CD4-positive, alpha-beta T cell treated with Interleukin-2 at 100 ng/mL for 4 hours (primary cell): ENCODE measurements at places on chromosomes 6 and 20.
A peak's percentile ranks its signal among the peaks of the same experiment; 100 is the strongest.

- DNase-seq: peak; percentile 61
These were observed 1.1 kb downstream of the TCP11 start for GRCh38 chr6:35139924-35140638.

DNA sequence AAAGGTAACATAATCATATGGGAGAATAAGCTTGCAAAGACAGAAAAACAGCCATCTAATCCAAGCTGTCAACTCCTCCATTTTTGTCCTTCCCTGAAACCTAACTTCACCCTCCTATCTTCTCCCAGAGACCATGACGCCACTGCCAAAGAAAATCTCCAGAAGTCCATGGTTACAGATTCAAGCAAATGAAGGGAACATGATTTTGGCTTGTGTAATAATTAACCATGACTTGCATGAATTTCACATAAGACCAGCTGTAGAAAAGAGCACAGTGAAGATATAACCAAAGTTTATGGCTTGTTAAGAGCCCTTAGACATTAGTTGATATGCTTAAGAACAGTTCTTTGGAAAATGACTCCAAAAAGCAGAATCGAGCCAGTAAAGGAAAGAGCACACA lies 342.1 kb upstream of the NRSN1 start:
- no peak for DNase-seq

DNA sequence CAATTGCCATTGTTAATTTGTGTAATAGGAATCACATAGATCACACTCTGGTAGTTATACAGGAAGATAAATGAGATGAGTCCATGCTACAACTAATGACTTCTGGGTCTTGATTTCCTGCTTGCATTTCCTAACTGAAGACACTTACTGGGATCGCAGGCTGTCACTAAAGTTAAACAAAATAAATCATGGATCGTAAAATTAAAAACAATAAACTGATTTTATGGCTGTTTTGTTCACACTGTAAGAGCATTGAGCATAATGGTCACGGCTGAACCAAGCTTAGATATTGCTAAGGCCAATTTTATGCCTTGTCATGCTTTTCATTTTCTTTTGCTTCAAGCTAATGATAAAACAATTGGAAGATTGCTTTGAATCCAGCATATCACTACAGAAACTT lies 332.5 kb upstream of the CITED2 start:
- no peak for DNase-seq

- DNase-seq: no peak
These were observed 1252.8 kb upstream of the GJE1 start for GRCh38 chr6:140879946-140880345.

- DNase-seq: no peak
These were observed 183.1 kb upstream of the MCHR2 start for GRCh38 chr6:100176951-100177710.

GRCh38 chr6:1873781-1874180 lies 264.1 kb downstream of the FOXC1 start:
- DNase-seq: no peak

DNA sequence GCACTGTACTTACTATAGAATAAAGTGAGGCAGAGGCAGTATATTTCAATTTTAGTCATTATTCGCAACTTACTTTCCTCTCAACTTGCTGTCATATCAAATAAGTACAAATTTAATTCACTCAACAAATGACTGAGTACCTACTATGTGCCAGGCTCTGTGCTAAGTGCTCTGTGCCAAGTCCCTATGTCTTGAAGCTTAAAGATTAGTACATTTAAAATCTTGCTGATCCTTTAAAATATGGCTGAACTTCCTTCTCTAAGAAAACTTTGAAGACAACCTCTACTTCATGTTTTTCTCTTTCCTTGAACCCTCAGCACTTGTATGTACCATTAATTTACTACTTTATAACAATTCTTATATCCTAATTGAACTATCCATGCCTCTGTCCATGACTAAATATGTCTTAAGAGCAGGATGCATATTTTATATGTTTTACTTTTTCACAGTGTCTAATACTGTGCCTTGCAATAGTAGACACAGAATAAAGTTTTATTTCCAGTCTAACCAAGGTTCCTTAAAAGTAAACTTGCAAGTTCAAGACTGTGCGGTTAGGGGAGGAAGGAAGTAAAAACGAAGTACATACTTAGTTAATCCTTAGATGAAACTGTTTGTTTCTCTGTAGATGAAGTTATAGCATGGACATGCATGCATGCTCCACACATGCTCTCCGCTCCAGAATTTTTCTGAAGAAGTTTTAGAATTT lies 10.0 kb upstream of the LATS1 start:
- no peak for DNase-seq

DNA sequence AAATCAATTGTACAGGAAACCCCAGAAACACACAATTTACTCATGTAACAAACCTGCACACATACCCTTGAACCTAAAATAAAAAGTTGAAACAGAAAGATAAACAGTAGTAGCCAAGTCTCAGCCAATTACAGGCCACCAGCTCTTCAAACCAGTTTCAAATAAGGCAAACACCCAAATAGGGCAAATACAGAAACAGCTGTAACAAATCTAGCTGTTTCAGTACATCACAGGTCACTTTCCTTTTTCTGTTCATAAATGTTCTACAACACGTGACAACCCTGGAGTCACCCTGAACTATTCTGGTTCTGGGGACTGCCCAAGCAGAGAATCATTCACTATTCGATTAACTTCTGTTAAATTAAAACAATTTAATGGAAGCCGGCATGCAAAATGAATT lies 329.0 kb downstream of the GJA1 start:
- DNase-seq: no peak

DNA sequence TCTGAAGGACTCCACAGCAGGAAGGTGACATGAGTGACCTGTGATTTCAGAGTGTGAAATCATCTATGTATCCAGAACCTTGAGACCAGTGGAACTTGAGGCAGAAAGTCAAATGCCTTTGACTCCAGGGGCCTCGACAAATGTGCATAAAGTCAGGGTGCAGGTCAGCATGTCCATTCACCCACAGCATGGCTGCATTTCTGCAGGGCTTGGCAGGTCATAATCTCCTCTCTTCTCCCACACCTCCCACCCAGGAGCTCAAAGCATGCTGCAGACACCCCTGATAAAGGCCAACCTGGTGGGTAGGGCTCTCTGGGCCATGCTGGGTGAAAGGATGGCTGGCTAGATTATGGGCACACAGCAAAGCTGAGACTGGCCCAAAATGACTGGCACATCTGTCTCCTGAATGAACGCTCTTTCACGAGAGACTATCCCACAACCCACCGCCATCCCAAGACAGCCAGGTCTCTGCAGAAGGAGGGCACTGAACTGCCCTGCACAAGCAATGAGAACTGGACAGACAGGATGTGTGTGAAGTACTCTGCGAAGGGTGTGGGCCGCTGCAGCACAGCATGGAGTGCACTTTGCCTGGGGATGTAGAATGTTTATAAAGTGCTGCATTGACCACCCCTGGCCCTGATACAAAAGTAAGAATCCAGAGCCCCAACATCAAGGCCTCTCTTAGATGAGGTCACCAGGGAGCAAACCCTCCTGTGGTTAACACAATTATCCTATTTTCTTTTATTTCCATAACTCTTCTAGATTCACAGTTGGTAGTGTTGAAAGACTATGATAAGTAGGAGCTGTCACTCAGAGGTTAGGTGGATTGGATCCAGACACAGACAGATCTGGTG lies 78.2 kb upstream of the NXT1 start:
- no peak for DNase-seq

DNA sequence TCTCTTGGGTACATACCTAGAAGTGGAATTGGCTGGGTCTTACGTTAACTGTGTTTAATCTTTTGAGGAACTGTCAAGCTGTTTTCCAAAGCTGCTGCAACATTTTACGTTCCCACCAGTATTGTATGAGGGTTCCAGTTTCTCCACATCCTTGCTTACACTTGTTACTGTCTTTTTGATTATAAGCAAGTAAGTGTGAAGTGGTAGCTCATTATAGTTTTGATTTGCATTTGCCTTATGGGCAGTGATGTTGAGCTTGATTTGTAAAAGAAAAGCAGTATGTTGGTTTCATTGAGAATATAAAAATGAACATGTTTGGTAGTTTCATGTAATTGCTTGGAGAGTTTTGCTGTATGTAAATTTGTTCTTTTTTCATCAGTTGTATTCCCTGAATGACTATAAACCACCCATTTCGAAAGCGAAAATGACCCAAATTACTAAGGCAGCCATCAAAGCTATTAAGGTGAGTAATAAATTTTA lies 40.4 kb downstream of the SCAF8 start:
- peak; percentile 14 for DNase-seq

DNA sequence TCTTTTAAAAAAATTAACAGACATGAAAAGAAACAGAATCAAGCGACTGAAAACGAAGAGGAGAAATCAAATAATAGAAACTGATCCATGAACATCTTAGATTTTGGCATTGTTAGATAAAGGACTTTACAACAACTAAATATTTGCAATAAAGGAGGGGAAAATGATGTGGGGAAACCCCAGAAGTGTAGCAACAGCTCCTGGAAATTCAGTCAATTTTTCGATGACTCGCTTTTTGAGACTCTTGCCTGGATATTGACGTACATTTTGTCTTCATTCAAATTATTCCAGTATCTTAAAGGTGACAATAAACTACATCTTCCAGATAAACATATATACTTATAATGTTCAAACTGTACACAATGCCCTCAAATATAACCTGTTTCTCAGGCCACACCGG lies 44.1 kb downstream of the ADGB start:
- no peak for DNase-seq

DNA sequence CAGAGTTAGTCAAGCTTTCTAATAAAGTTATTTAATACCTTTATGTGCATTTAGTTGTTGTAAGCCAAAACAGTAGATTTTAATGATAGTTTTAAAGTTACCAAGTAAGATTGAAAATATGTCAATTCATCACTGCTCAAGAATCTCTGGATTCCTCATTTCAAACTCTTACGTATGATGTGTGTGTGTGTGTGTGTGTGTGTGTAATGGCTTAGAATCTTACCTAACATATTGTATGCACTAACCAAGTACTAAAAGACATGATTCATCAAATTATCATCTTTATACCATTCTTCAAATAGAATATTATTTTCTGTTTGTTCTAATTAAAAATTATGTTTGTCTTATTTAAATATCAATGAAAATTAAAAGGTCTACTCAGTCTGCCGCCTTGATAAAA lies 41.5 kb upstream of the ZNF337 start:
- DNase-seq: no peak

- DNase-seq: no peak
These were observed 399.5 kb downstream of the PHF3 start for GRCh38 chr6:64034910-64035655.

DNA sequence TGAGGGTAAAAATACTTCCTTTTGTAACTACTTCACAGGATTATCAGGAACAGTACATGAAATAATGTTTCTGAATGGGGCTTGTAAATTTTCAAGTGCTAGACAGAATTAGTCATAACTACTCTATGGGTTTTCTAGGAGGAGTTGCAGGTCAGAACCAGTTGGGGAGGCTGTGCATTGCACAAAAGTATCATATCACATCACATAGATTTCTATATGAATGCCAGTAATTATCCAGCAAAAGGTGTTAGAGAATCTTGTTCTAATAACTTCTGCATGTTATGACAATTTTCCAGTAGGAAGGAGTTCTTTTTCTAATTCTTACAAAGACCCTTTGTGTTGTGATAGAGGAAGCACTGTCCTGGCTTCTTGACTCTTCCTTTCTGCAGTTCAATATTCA lies 551.6 kb downstream of the COL12A1 start:
- no peak for DNase-seq

DNA sequence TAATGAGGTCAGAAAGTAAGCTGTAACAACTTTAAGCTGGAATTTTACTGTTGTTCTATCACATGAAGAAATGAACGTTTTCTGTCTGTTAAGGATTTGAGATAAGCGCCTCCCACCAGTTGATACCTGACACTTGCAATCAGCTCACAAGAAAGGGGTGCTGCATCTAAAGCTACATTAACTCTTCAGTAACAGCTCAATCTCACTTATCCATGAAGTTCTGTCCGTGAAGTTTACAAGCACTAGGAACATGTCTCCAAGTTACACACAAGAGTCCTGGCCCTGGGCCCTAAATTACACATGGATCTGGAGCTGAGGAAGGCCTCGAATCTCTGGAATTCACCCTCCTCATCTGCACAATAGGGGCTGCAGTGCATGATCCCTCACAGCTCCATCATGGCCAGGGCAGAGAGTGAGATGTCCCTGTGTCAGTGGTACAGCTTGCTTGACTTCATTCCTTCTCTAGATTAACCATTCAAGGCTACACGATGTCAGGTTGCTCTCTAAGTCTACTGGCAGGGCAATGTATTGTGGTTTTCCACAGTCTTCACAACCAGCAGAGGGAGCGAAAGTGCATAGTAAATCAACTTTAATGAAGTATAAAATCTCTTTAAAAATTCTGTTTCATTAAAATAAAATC lies 182.4 kb upstream of the MCHR2 start:
- DNase-seq: no peak

DNA sequence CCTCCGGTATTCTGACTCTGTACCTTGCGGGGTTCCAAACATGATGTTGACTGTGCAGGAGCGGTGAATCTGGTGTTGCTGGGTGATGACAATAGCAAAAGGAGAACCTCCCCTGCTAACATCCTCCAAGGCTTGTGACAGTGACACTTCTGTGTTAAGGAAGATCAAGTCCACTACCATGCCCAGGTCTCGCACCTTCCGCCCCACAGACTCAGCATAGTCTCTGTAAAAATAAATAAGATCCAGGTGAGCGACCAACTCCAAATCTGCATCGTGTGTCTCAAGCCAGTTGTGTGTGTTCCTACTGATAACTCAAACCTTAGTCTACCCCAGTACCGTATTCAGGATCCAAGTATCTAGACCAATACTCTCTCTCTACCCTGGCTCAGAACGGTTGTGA lies 24.8 kb downstream of the NCOA5 start:
- no peak for DNase-seq

GRCh38 chr6:159754959-159755914 lies 6.6 kb upstream of the ACAT2 start:
- no peak for DNase-seq

GRCh38 chr20:11651647-11652046 lies 266.0 kb upstream of the BTBD3 start:
- no peak for DNase-seq

- no peak for DNase-seq
These were observed 60.5 kb downstream of the NRN1 start for GRCh38 chr6:5946181-5946580.

GRCh38 chr6:82795940-82796339 lies 269.7 kb downstream of the UBE3D start:
- no peak for DNase-seq
